ENCODE measurements at places on chromosomes 2 and 18. TPM values are rescaled to one million over a fixed set of nuclear protein-coding genes. Genes with fewer than 3 reads are reported as not detected.

DNA sequence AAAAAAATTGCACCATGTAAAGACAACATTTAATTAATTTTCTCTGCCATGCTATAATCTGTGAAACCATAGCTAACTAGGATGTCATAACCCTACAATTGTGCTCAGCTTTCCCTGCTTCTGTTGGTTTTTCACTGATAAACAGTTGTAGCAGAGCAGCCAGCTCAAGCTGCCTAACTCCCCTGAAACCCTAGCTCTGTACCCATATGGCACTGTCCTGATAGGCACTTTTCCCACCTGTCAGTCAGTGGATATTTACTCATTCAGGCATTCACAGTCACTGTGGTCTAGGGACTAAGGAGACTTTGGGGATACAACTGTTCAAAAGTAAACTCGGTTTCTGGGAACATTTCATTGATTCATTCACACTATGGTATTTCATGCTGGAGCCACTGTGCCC lies 407.0 kb downstream of the DSEL start:
- no peaks in the 10 kb centered on the region for H3K4me1 ChIP-seq
- H3K27ac ChIP-seq: no peak overlapping the region
- DNase-seq: no peak
- no peaks in the 10 kb centered on the region for H3K27me3 ChIP-seq
- no peaks in the 10 kb centered on the region for H3K36me3 ChIP-seq

- H3K4me1 ChIP-seq: peaks cover 36% of the 10 kb centered on the region
- peak overlapping the region; percentile 68 for H3K4me3 ChIP-seq
- H3K27me3 ChIP-seq: peaks cover 57% of the 10 kb centered on the region
- no peak for DNase-seq
- no peaks in the 10 kb centered on the region for H3K36me3 ChIP-seq
Measured at GRCh38 chr2:240433973-240434727, 1.3 kb upstream of the GPC1 start.

DNA sequence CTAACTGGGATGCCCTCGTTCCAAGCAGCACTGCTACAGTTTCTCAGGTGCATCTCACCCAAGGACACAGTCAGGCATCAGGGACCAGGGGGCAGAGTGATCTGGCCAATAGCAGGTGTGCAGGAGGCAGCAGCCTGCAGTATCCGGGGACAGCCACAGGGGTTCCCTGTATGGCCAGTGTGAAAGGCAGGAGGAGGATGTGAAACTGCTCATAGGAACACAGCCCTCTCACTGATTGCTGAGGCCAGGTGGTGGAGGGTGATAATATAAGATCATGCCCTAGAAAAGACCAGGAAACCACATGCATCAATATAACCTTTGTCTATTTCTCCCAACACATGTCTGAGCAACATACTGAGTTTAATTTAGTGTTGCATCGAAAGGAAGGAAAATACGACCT lies 112.7 kb upstream of the TACR1 start:
- H3K36me3 ChIP-seq: no peaks in the 10 kb centered on the region
- H3K4me1 ChIP-seq: no peaks in the 10 kb centered on the region
- H3K27ac ChIP-seq: no peak overlapping the region
- DNase-seq: peak; percentile 41
- no peak overlapping the region for H3K4me3 ChIP-seq

The FTCDNL1 gene
- total RNA-seq: 0.58 TPM

The ZNF892 gene
- 2.3 TPM for total RNA-seq

GRCh38 chr2:191835539-191836350 lies 11.1 kb downstream of the CAVIN2 start:
- peaks cover 19% of the 10 kb centered on the region for H3K36me3 ChIP-seq
- no peak overlapping the region for H3K27ac ChIP-seq
- no peaks in the 10 kb centered on the region for H3K27me3 ChIP-seq
- H3K4me3 ChIP-seq: no peak overlapping the region

- H3K27ac ChIP-seq: no peak overlapping the region
- no peak overlapping the region for H3K4me3 ChIP-seq
- H3K4me1 ChIP-seq: no peaks in the 10 kb centered on the region
- no peak for DNase-seq
- no peaks in the 10 kb centered on the region for H3K27me3 ChIP-seq
Measured at GRCh38 chr2:38213619-38214167, 137.7 kb upstream of the CYP1B1 start.

DNA sequence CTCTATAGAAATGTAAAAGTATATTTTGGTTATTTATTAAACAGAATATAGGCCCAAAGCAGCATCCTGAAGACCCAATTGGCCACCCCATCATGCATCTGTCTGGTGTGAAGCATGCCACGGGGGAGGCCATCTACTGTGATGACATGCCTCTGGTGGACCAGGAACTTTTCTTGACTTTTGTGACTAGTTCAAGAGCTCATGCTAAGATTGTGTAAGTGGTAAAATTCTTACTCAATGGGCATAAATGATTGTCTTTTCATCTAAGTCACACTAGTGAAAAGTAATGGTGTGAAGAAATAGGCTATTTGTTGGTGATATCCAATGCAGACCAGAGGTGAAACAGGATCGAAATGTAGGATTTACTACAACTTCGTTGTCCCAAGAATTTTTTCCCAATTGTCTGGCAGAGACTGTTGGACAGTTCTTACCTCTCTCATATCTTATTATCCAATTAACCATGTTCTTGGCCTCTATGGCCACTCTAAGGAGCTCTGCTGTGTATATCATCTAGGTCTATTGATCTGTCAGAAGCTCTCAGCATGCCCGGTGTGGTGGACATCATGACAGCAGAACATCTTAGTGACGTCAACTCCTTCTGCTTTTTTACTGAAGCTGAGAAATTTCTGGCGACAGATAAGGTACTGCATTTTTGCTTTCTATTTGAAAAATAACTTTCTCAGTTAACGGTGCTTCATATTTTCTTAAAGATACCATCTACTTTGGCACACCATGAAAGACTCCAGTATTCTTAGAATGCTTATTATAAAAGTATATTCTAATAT lies 35.0 kb downstream of the AOX1 start:
- no peak for DNase-seq
- H3K27ac ChIP-seq: no peak overlapping the region
- no peaks in the 10 kb centered on the region for H3K4me1 ChIP-seq
- no peak overlapping the region for H3K4me3 ChIP-seq
- H3K27me3 ChIP-seq: no peaks in the 10 kb centered on the region

- no peak overlapping the region for H3K27ac ChIP-seq
- no peaks in the 10 kb centered on the region for H3K27me3 ChIP-seq
- no peaks in the 10 kb centered on the region for H3K36me3 ChIP-seq
- H3K4me1 ChIP-seq: peaks cover 5% of the 10 kb centered on the region
- no peak for DNase-seq
Measured at GRCh38 chr18:63004466-63005089, 289.2 kb downstream of the PHLPP1 start.

GRCh38 chr2:192051533-192051932 lies 143.2 kb downstream of the TMEFF2 start:
- no peaks in the 10 kb centered on the region for H3K4me1 ChIP-seq
- no peaks in the 10 kb centered on the region for H3K27me3 ChIP-seq
- H3K4me3 ChIP-seq: no peak overlapping the region
- no peak for DNase-seq
- H3K36me3 ChIP-seq: no peaks in the 10 kb centered on the region
- H3K27ac ChIP-seq: no peak overlapping the region

DNA sequence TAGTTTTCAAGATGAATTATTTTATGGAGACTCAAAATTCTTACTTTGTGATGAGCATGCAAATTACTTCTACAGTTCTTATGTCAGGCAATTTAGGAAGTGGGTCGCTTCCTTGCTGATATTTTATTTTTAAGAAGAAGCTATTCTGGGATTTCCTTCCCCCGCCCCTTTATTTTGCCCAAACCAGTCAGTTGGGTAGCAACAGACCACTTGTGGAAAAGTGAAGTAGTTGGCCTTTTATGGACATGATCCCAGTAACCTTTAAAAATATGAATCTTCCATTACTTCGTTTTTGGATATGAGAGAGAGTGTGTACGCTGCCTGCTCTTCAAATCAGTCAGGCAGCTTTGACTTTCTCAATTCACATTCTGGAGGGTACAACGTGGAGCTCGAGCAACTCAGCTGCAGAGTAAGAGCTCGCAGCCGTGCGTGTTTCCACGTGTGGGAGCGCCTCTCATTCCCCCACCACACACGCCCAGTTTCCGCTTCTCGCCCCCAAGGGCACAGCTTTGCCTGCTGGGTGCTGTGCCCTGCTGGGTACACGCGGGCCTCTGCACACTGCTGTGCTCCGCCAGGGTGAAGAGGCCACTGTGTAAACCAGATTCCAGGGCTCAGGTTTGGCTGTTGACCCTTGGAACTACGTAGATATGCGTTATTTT lies 92.6 kb downstream of the ITGB1BP1 start:
- no peak overlapping the region for H3K27ac ChIP-seq
- H3K4me3 ChIP-seq: no peak overlapping the region
- peak; percentile 31 for DNase-seq
- H3K27me3 ChIP-seq: no peaks in the 10 kb centered on the region

GRCh38 chr2:196219671-196220070 lies 48.3 kb upstream of the STK17B start:
- no peak overlapping the region for H3K27ac ChIP-seq
- H3K27me3 ChIP-seq: no peaks in the 10 kb centered on the region
- no peaks in the 10 kb centered on the region for H3K4me1 ChIP-seq
- H3K4me3 ChIP-seq: no peak overlapping the region
- no peak for DNase-seq

The USP37 gene
- total RNA-seq: 8.0 TPM

The FBLN7 gene
- total RNA-seq: 4.8 TPM

The AKAIN1 gene
- not detected for total RNA-seq

DNA sequence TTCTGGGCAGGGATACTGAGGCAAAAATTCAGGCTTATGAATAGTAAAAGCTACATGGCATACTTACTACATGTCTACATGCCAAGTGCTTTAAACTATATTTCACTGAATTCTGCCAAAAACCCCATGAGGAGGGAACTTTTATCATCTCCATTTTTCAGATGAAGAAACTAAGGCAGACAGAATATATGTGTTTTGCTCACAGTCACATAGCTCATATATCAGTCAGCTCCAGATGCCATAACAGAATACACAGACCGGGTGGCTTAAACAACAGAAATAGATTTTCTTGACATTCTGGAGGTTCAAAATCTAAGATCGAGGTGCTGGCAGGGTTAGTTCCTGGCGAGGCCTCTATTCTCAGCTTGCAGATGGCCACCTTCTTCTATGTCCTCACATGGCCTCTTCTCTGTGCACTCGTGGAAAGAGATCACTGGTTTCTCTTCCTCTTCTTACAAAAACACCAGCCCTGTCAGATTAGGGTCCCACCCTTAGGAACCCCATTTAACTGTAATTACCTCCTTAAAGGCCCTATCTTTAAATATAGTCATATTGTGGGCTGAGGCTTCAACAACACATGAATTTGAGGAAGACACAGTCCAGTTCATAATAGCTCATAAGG lies 27.1 kb upstream of the CREB1 start:
- H3K36me3 ChIP-seq: no peaks in the 10 kb centered on the region
- DNase-seq: no peak
- H3K4me1 ChIP-seq: peaks cover 18% of the 10 kb centered on the region
- H3K4me3 ChIP-seq: no peak overlapping the region

GRCh38 chr18:55403421-55403949 lies 184.5 kb downstream of the TCF4 start:
- H3K4me3 ChIP-seq: peak overlapping the region; percentile 32
- H3K27ac ChIP-seq: peak overlapping the region; percentile 74
- no peaks in the 10 kb centered on the region for H3K27me3 ChIP-seq
- no peaks in the 10 kb centered on the region for H3K4me1 ChIP-seq

DNA sequence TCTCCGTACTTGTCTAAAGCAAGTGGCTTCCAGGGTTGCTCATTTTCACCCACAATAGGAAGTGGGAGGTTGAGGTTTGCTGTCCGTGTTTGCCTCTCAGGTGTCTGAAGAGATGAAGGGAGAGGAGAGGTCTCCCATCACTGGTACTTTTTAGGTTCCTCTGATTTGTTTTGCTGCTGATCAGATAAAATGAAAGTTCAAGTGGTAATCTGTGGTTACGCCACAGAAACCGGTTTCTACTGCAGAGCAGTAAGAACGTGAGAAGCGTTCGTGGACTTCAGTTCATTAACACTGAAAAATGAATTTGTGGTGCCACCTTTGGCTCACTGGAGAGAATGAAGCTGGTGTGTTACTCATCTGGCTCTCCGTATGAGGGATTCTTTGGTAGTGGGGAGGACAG lies 118.2 kb downstream of the GBX2 start:
- no peak overlapping the region for H3K27ac ChIP-seq
- DNase-seq: peak; percentile 42
- no peaks in the 10 kb centered on the region for H3K4me1 ChIP-seq
- no peaks in the 10 kb centered on the region for H3K27me3 ChIP-seq
- H3K4me3 ChIP-seq: no peak overlapping the region

GRCh38 chr2:97645112-97645694 lies 659 bp upstream of the COX5B start:
- H3K27ac ChIP-seq: peak overlapping the region; percentile 98
- H3K36me3 ChIP-seq: peaks cover 25% of the 10 kb centered on the region
- DNase-seq: no peak
- H3K4me3 ChIP-seq: peak overlapping the region; percentile 97

GRCh38 chr2:42095923-42096408 lies 48.1 kb downstream of the PKDCC start:
- no peaks in the 10 kb centered on the region for H3K36me3 ChIP-seq
- peak; percentile 92 for DNase-seq
- H3K27me3 ChIP-seq: no peaks in the 10 kb centered on the region

The VIL1 gene
- total RNA-seq: 12.9 TPM
